NCI-H1092 treated with DMSO at 0.1 percent for 48 hours (cell line): ENCODE measurements at places on chromosomes 11 and 22.
A peak's percentile ranks its signal among the peaks of the same experiment; 100 is the strongest.

DNA sequence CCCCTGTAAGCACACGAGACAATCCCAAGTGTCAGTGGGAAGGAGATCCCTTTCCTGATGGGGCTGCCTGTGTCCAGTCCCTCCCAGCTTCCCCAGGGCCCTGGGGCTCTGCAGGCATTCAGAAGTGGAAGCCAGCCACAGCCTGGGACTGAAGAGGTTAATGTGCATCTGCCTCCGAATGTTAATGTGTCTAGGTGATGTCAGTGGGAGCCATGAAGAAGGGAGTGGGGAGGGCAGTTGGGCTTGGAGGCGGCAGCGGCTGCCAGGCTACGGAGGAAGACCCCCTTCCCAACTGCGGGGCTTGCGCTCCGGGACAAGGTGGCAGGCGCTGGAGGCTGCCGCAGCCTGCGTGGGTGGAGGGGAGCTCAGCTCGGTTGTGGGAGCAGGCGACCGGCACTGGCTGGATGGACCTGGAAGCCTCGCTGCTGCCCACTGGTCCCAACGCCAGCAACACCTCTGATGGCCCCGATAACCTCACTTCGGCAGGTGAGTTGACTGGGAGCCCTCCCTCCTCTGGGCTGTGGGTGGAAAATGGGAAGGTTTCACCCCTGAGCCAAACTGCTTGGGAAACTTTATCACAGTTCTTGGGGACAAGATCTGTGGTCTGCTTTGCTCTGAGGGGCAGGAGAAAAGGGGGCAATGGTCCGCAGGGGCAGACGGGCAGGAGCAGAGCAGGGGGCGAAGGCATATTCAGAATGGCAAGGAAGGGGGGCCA is at the start of gene MCHR1:
Gene MCHR1, plus strand, starts transcription at position 236 of the 715 bp plus-strand sequence. Its CDS starts 169 bp downstream, at position 405.
- no peak for DNase-seq

DNA sequence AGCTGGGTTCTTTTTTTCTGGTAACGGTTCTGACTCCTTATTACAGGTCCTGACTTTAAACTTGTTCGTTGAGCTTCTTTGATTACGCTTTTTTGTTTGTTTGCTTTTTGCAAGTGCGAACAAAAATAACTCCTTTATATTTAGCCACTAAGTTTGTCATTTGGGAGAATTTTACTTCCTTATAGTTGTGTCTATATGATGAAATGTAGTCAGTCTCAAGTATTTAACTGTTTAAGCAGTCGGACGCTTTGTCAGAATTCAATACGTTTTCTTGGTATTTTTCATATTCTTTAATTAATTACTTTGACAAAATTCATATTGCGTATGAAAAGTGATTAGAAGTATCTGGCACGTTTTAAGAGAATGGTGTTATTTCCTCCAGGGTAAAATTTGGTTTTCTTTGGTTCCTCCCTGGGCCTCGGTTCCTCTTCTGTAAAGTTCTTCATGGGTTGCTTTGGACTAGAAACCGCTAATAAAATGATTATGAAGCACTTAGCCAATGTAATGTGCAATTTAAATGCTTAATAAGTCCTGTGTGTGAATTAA is 1.3 kb downstream of the CBL start:
- no peak for DNase-seq

DNA sequence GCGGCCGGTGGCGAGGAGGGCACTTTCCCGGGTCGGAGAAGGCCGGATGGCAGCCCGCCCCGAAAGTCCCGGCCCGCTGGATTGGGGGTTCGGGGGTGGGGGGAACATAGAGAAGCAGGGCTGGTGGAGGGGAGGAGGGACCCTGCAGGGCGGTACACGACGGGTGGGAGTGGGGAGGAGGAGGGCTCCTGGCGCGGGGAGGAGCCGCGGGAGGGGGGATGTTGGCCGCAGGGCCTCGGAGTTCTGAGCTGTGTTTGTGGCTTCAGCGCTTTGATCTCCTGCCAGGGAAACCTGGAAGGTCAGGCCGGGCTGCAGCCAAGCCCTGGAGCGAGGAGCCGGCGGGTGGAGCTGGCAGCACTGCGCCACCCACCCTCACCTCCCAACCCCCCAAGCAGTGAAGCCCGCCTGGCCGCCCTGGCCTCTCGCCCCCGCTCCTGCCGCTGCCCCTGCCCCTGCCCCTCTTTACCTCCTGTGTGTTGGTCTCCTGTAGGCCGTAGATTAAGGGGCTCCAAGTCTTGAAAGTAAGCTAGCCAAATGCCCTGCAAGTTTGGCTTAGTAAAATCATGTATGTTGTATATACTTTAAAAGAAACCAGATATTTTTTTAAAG is 30.9 kb downstream of the C22orf31 start:
- DNase-seq: peak; percentile 73

DNA sequence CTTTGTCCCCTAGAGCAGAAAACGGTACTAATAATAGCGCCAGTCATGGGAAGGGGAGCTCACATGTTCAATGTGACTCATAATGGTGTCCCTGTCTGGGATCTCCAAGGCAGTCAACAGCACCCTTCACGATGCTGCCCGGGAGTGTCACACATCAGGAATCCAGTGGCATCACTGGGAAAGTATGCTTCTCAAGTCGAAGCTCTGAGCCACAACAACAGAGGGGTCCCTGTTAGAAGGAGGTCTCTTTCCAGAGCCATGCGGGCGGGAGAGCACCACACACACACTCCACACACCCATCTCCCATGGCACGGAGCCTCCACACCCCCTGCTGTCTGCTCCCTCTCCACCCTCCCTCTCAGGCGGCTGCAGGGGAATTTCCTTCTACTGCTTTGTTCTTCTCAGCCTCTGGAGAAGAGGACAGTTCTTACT is 119.7 kb downstream of the ETS1 start:
- DNase-seq: no peak

DNA sequence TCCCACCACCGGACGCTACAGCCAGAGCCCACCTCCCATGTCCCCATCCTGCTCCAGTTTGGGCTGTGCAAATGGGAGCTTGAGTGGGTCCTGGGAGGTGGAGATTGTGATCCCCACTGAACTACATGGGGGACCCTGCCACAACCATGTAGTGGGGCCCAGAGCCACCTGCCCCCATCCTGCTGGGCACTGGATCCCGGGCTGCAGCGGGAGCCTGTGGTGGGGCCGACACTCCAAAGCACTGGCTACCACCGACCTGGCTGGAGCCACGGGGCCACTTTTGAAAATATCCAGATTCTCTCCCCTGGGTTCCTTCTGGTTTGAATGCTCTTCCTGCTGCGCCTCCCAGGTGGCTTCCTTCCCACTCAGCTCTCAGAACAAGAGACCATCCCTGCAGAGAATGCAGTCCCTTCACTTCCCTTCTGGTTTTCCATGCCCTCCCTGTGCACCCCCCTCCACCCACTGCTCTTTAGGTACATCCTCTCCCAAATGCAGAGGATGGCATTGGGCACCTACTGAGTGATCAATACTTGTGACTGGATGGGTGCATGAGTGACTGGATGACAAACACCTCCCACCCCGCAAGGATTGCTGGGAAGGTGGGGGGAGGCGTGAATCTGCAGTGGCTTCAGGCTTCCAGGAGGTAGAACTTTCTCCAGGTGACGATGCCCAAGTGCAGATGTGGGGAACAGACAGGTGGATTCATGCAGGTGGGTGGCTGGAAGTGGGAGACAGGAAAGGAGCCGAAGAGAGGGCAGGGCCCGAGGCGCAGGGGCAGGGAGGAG is 846 bp upstream of the UNC93B1 start:
- no peak for DNase-seq

- peak; percentile 51 for DNase-seq
Observed at GRCh38 chr22:29112121-29112520, 39.3 kb downstream of the KREMEN1 start.

- DNase-seq: no peak
Observed at GRCh38 chr11:82811369-82811768, 77.7 kb upstream of the FAM181B start.

- DNase-seq: no peak
Observed at GRCh38 chr22:20517422-20517821, 10.0 kb downstream of the MED15 start.

DNA sequence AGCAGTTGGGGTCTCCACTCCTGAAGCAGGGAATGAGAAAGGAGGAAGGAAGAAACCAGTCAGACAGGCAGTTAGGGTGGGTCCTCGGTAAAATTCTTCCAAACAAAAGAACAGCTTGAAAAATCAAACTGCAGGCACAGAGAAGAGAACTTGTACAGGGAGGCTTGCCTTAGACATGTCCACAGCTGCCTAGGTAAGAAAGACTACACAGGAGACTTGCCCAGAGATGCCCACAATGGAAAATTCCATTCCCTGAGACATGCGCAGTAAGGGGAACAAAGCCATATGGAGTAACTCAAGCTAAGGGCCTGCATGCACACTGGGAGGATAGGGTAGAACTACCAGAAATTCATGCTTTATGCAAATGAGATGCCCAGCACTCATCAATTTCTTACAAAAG is 9.8 kb downstream of the KCNJ11 start:
- no peak for DNase-seq
